ENCODE measurements at places on chromosomes 2 and 18.

DNA sequence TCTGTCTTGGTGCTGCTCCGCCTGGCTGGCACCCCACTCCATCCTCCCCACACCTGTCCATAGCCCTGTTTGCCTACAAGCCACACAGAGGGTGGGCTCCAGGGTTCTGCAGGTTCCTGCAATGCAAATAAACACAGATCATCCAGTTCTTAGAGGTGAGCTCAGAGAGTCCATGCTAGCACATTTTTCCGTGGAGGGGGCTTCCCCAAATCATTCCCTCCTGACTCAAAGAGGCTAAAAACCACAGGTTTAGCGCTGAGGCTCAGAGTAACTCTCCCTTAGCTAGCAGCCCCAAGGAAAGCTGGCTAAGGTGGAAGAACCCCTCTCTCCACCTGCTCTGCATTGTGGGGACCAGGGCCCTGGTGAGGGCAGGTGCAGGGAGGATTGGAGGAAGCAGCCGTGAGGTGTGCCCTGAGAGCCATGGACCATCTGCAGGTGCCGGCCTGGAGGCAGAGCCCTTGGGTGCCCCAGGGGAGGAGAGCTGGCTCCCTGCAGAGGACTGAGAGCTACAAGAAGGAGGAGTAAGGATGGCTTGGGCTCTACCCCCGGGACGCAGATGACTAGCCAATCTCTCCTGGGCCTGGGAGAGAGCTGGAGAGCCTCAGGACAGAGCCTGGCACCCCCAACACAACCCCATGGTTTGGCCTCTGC, 23.8 kb upstream of the TEX44 start:
- peaks cover 9% of the 10 kb centered on the region for H3K4me1 ChIP-seq
- DNase-seq = no peak
- peak overlapping the region; percentile 53 for H3K27ac ChIP-seq
- no peaks in the 10 kb centered on the region for H3K36me3 ChIP-seq
- no peaks in the 10 kb centered on the region for H3K27me3 ChIP-seq
- H3K4me3 ChIP-seq = no peak overlapping the region

- peaks cover 6% of the 10 kb centered on the region for H3K4me1 ChIP-seq
- DNase-seq = no peak
- peak overlapping the region; percentile 12 for H3K27ac ChIP-seq
- H3K4me3 ChIP-seq = no peak overlapping the region
- no peaks in the 10 kb centered on the region for H3K36me3 ChIP-seq
These were observed 31.2 kb upstream of the TBR1 start for GRCh38 chr2:161384864-161385263.

GRCh38 chr2:76808732-76809131, 713.4 kb downstream of the LRRTM4 start:
- H3K36me3 ChIP-seq = peaks cover 5% of the 10 kb centered on the region
- H3K27ac ChIP-seq = no peak overlapping the region
- H3K4me1 ChIP-seq = no peaks in the 10 kb centered on the region

GRCh38 chr2:160108646-160109045, 46.2 kb upstream of the PLA2R1 start:
- peaks cover 3% of the 10 kb centered on the region for H3K27me3 ChIP-seq
- no peak for DNase-seq
- H3K27ac ChIP-seq = no peak overlapping the region
- H3K36me3 ChIP-seq = no peaks in the 10 kb centered on the region
- no peak overlapping the region for H3K4me3 ChIP-seq

GRCh38 chr2:9693196-9693491, 62.3 kb upstream of the YWHAQ start:
- H3K27me3 ChIP-seq = no peaks in the 10 kb centered on the region
- no peak for DNase-seq
- H3K36me3 ChIP-seq = no peaks in the 10 kb centered on the region
- H3K4me1 ChIP-seq = peaks cover 12% of the 10 kb centered on the region
- no peak overlapping the region for H3K27ac ChIP-seq
- H3K4me3 ChIP-seq = no peak overlapping the region

- DNase-seq = no peak
- H3K36me3 ChIP-seq = no peaks in the 10 kb centered on the region
- H3K27ac ChIP-seq = no peak overlapping the region
- no peaks in the 10 kb centered on the region for H3K27me3 ChIP-seq
- H3K4me1 ChIP-seq = no peaks in the 10 kb centered on the region
These were observed 219.2 kb downstream of the LRP1B start for GRCh38 chr2:141911485-141912066.

DNA sequence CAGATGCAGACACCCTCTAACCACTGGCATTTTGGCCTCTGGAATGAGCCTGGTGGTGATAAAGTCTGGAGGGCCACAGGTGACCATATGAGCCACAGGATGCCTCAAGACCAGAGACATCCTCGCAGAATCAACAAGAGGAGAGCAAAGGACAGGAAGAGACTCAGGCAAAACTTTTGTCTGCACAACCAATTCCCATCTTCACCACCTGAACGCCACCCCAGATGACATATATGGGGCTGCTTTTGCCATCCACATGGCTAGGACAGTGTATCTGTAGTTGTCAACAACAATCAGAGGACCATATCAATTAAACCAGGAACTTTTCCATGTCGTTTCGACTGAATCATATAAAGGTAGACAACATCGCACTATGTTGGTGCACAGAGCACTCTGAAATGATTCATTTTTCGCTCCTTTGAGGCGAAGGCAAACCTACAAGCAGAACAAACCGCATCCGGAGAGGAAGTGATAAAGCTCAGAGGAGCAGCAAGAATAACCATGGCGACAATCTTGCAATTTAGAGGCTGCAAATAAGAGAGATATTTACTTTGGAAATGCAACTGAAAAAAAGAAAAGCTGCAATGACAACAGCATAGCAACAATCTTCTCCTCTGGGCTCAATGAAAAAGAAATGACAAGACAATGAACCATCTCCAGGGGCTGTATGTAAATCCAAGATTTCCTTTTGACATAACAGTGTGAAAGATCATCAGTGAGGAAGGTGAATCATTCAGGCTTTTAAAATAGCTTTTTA, 204.5 kb downstream of the ARL4C start:
- H3K27ac ChIP-seq = peak overlapping the region; percentile 98
- no peaks in the 10 kb centered on the region for H3K27me3 ChIP-seq
- H3K4me1 ChIP-seq = peaks cover 72% of the 10 kb centered on the region
- peak; percentile 78 for DNase-seq

DNA sequence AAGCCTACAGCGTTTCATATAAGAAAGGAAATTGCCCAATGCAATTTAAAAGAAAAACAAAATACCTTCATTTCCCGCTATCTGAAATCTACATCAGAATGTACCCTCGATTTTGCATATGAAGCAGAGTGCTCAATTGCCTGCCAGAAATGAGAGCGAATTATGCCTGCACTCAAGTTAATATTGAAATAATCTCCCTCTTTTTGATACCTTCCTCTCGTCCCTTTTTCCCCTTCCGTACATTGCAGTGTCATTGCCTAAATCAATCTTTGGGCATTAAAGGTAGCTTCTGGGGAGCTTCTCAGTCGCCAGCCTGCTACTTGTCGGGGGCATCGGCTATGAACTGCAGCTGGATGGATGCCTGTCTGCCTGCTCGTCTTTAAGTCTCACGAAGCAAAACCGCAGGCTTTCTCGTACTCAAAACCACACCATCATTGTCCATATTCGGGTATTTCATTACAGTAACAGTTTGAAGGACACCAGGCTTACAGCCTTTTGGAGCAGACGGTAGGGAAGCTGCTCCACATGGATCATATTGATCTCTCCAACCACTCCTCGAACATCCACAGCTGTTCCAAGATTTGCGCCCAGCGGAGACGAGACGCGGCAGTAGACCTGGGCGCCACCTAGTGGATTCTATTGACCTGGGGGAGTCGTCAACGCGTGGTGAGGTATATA, 64.0 kb upstream of the HNRNPA3 start:
- H3K4me3 ChIP-seq = peak overlapping the region; percentile 97
- peaks cover 59% of the 10 kb centered on the region for H3K27me3 ChIP-seq
- H3K27ac ChIP-seq = peak overlapping the region; percentile 54
- H3K4me1 ChIP-seq = peaks cover 17% of the 10 kb centered on the region

- H3K4me1 ChIP-seq = no peaks in the 10 kb centered on the region
- DNase-seq = no peak
- no peaks in the 10 kb centered on the region for H3K36me3 ChIP-seq
- H3K27me3 ChIP-seq = peaks cover 45% of the 10 kb centered on the region
- no peak overlapping the region for H3K27ac ChIP-seq
- H3K4me3 ChIP-seq = no peak overlapping the region
These were observed 9.7 kb upstream of the ATOH8 start for GRCh38 chr2:85744055-85744454.

DNA sequence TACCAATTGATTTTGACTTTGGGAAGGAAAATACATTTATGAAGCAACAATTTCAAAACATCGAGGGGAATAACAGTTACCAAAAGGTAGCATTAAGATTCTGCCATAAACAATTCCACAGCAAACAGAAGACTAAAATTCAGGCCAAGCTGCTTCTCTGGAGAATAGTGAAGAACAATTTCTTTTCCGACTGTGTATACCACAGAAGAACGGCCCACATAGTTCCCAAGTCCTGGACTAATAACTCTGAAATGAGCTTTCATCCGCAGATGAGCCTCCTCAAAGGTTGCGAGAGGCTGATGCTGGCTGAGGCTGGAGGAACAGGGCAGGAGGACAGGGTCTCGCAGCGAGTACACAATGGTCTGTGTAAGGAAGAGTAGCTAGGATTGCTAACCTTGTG, 278.9 kb upstream of the TCF4 start:
- no peaks in the 10 kb centered on the region for H3K4me1 ChIP-seq
- no peak for DNase-seq
- no peaks in the 10 kb centered on the region for H3K36me3 ChIP-seq
- H3K27ac ChIP-seq = no peak overlapping the region

- H3K4me3 ChIP-seq = no peak overlapping the region
- no peak overlapping the region for H3K27ac ChIP-seq
- DNase-seq = no peak
- H3K27me3 ChIP-seq = peaks cover 4% of the 10 kb centered on the region
- H3K36me3 ChIP-seq = no peaks in the 10 kb centered on the region
These were observed 136.7 kb downstream of the NFATC1 start for GRCh38 chr18:79532313-79533007.

DNA sequence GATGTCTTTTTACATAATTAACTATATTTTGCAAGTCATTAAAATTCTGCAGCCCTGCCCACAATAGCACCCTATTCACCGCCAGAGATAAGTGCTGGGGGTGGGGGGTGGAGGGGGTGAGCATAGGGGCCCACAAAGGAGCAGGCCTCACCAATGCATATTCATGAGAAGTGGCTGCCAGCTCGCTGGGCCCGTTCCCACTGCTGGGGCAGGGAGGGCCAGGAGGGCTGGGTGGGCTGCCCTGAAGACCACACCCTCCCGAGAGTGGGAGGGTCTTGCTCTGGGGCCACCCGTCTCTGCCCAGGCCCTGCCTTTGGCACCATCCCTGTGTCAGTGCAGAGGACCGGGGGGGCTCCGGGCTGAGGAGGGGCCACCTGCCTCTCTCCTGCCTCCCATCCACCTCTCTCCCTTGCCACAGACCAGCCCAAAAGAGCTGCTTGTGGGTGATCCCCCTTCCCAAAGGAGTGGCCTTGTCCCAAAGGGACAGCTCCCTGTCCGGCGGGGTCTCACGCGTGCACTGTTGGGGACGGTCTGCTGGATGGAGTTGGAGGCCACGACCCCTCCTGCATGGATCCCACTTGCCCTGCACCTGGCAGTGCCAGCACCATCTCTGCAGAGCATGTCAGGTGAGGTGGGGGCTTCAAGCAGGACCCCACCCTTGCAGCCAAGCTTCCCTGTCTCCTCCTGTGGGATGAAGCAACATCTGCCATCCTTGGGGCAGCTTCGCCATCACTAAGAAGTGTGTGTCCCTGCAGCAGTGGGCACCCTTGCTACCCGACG, 138.8 kb upstream of the GPC1 start:
- no peak overlapping the region for H3K4me3 ChIP-seq
- DNase-seq = no peak
- H3K36me3 ChIP-seq = no peaks in the 10 kb centered on the region
- no peak overlapping the region for H3K27ac ChIP-seq
- H3K4me1 ChIP-seq = no peaks in the 10 kb centered on the region

DNA sequence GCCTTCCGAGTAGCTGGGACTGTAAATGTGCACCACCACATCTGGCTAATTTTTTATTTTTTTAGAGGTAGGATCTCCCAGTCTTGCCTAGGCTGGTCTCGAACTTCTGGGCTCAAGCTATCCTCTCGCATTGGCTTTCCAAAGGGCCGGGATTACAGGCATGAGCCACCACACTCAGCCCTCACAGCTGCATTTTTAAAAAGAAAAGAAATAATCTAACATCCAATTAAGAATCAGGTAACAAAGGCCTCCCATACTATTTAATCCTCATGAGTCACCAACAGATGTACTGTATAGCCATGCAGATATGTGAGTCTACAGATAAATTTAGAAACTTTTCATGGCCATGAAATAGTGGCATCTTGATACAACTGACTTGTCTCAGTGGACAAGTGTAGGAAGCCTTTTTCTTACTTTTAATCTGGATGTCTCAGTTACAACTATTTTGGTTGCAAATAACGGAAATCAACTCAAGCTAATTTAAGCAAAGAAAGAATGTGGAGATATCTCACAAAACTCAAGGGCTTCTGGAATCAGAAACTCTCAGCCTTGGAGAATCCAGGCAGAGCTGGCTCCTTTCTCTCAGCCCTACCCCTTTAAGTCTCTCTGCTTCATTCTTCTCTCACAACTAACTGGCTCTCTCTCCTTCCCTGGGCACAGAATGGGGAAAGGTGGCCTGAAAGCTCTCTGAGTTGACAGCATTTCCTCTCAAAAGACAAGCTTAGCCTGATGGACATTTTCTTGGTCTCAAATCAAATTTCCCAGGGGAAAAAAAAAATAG, 12.8 kb upstream of the PPM1B start:
- no peaks in the 10 kb centered on the region for H3K36me3 ChIP-seq
- no peaks in the 10 kb centered on the region for H3K4me1 ChIP-seq
- no peaks in the 10 kb centered on the region for H3K27me3 ChIP-seq
- no peak overlapping the region for H3K27ac ChIP-seq
- no peak overlapping the region for H3K4me3 ChIP-seq

DNA sequence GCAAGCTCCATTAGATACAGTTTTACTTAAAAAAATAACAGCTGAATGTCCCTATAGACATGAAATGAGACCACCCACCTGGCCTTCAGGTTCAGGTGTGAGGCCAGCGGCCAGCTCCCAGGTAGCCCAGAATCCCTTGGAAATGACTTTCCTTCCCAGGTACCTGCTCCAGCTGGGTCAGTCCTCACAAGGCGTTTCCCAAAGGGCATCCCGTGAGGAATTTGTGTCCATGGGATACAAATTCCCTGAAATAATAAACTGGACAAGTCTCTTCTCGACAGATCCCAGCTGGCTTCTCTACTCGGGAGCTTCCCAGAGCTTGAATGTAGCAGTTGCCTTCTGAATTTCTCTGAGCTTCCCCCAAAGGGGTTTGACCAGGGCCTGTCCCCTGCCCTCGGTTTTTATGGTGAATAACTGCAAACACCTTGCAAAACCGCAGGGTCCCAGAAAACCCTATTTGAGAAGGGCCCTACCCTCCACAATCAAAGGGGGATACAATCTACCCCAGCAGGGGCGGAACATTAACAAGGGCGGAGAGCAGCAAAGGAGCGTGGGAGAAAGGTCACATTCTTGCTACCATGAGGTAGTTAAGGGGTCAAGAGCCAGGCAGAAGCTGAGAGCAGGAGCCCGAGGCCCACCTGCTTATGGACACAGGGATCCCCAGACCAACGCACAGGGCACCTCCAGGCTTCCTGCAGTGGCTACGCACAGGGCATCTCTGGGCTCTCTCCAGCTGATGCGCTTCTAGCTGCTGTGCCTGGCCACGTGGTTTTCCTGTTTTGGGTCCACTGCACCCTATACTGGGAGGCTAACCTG, 107.7 kb downstream of the HDAC4 start:
- DNase-seq = no peak
- H3K27me3 ChIP-seq = no peaks in the 10 kb centered on the region
- no peak overlapping the region for H3K4me3 ChIP-seq
